ENCODE measurements at places on chromosomes 5 and 9.
A peak's percentile ranks its signal among the peaks of the same experiment; 100 is the strongest.

- DNase-seq, result no peak
These were observed 354.2 kb downstream of the ARL15 start for GRCh38 chr5:53956196-53956595.

- no peak for DNase-seq
These were observed 419.4 kb upstream of the PTGER4 start for GRCh38 chr5:40260361-40260760.

- no peak for DNase-seq
These were observed 194 bp upstream of the RXFP3 start for GRCh38 chr5:33936004-33936380.

DNA sequence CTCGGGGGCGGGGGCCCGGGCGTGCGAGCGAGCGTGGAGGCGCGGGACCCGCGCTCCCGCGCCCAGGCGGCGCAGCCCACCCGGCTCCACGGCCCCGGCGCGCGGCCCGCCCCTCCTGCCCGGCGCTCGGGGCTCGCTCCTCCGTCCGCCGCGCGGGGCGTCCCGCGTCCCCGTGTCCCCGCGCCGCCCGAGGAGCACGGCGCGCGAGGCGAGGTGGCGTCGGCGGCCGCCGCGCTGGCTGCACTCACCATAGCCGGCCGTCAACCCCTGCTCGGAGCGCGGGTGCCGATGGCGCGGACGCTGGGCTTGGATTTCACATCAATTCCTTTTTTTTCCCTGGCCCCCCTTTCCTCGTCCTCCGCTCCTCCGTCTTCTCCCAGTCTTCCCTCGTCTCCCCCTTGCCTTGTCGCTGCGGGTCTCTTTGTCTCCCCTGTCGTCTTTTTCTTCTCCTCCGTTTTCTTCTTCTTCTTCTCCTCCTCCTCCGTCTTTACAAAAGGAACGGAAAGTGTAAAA lies 494 bp downstream of the PTCH1 start:
- no peak for DNase-seq

DNA sequence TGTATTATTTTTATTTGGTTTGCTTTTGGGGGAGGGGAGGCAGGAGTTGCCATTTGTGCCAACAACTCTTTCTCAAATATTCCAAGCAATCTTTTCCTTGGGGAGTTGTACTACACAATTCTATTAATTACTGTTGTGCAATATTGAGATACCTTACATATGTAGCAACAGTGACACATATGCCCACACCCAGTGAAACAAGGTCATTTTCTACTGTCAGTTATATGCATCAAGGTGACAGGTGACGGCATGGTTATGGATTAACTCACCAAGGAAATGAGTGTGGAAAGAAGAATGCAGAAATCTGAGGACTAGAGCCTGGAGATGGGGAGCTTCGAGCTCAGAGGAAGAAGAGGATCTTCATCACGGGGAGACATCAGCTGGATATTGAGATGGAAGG lies 17.9 kb upstream of the MSMP start:
- DNase-seq, result no peak

DNA sequence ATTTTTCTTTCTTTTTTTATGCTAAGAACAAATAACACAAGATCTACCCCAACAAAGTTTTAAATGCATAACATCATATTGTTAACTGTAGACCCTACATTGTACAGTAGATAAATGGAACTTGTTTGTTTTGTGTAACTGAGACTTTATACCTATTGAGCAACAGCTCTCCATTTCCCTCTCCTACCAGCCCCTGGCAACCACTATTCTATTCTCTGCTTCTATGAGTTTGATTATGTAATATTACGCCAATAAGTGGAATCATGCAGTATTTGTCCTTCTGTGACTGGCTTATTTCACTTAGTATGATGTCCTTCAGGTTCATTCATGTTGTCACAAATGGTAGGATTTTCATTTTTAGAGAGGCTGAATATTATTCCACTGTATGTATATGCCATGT lies 308.2 kb upstream of the PRR16 start:
- no peak for DNase-seq

GRCh38 chr9:126150411-126151030 lies 176.1 kb upstream of the MVB12B start:
- no peak for DNase-seq

DNA sequence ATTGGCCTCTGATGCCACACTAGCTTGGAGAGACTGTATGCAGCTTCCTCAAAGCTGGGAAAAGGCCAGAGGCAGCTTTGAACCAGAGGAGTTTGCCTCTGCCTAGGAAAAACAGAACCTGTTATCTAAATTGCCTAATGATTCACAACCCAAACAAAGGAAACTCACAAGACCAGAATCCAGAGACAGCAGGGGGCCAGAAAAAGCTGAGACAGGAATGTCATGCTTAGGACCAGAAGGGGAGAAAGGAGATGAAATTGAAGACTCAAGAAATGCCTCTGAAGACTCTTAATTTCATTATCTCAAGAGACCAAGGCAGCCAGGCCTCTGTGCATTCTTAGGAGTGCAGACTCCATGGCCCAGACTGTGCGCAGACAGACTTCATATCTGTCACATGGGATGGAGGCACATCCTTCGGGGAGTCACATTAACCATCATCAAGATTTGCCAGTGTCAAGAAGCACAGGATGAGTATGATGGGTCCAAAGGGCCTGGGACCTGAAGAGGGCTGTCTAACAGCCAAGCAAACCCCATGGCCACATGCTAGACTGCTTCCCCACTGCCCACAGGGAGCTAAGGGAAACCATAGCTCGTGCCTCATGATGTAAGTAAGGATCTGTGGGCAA lies 57.3 kb downstream of the ARSB start:
- DNase-seq, result peak; percentile 49

DNA sequence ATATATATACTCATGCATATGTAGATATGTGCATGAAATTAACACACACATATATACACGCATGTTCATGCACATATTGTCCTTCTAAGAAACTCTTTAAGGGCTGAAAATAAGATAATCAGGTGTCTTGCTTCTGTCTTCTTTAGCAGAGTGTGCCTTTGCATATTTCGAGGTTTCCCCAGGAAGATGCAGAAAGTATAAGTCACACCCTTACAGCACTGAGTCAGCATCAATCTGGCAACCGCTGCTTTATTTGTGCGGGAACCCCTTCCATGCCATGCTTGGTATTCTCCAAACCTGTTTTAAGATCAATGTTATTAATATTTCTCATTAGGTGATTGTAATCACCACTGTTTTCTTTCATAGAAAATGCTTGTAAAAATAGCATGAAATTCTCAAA lies 557.9 kb downstream of the CAAP1 start:
- DNase-seq, result no peak

GRCh38 chr9:90459321-90459720 lies 183.3 kb downstream of the DIRAS2 start:
- no peak for DNase-seq

DNA sequence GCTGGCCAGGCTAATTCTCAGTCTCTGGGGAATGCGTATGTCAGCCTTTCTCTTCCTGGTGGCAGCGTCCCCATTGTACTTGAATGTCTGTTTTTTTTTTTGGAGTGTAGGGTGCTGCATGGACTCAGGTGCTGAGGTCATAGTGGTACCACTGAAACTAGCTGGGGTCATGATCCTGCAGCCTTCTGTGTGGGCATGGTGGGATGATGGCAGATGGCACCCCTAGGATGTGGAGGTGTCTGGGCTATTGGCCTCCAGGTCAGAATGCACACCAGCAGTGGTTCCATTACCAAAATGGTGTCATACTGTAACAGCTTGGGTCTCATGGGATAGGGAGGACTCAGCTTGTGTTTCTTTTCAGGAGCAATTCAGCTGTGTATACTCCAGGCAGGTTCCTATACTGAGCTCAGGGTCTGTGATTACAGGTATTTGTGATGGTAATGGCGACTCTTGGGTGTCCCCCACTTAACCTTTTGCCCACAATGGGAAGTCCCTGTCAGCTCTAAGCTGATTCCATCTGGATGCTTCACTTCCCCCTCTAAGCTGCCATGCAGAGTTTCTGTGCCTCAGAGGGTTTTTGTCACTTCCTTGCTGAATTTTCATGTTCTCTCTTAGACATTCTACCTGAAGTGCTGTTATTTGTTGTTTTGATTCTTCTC lies 17.9 kb downstream of the HSD17B4 start:
- no peak for DNase-seq

DNA sequence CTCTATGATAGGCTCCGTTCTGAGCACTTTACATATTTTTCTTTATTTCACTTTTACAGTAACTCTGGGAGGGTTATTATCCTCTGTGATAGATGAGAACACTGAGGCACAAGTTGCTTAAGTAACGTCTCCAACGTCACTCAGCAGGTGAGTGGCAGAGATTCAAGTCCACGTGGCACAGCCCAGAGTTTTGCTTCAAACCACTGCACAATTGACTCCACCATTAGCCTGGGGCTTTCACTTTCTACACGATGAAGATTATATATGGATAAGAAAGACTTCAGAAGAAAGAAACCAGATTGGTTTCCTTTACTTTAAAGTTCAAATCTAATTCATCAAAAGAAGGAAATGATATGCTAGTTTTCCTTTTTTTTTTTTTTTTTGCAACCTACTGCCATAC lies 245.9 kb downstream of the SYK start:
- no peak for DNase-seq

GRCh38 chr5:61256474-61256873 lies 75.6 kb upstream of the ZSWIM6 start:
- no peak for DNase-seq

DNA sequence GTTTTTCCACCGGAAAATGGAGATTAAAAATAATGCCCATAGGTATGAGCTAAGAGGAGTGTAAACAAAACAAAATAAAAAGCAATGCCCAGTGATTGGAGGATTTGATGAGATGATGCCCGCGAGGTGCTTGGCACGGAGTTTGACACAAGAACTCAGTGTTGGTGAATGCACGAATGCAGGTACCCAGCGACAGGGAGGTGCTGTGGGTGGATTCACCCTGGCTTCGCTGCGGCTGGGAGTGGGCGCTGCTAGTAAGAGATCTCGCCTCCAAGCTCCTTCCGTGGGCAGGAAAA lies 526 bp upstream of the STXBP1 start:
- DNase-seq, result no peak

DNA sequence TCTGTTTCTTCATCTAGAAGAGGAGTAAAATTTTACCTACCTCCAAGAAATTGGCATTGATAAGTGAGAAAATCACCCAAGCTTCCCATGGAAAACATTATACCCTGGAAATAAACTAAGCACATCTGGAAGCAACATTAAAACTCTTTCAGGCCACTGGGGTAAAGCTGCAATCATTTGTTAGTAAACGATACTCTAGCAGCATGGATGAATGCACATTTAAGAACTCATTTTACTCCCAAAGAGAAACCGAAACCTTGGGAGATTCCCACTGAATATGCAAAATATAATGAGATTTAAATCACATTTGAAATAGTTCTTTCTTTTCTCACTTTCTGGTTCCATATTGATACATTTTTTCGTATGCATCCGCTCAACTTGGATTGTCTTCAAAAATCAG lies 467.5 kb downstream of the EFNA5 start:
- DNase-seq, result no peak

- no peak for DNase-seq
These were observed 1.6 kb downstream of the AFAP1L1 start for GRCh38 chr5:149273237-149273636.

DNA sequence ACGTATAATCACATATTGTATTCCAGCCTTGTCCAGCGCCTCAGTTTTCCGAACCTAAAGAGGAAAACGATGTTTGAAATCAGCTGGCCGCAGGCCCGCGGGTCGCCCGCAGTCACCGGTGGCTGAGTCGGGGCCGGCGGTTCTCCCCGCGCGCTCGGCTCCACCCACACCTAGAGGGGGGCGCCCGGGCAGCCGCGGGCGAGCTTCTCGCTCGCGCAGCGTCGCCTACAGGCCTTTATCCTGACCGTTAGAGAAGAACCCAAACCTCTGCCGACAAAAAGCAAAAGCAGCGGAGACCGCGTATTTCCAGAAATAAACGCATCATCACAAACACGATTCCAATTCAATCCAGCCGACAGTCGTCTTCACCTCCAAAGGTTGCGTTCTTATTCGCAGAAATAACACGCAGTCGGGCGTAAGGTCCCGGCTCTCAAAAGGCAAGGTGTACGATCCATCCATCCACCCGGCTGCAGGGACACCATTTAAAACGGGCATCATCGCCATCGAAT lies 725 bp upstream of the NIPBL start:
- no peak for DNase-seq

- DNase-seq, result no peak
These were observed 16.8 kb downstream of the TXNDC8 start for GRCh38 chr9:110320651-110321445.

GRCh38 chr5:150644058-150644457 lies 3.6 kb downstream of the SYNPO start:
- DNase-seq, result no peak

DNA sequence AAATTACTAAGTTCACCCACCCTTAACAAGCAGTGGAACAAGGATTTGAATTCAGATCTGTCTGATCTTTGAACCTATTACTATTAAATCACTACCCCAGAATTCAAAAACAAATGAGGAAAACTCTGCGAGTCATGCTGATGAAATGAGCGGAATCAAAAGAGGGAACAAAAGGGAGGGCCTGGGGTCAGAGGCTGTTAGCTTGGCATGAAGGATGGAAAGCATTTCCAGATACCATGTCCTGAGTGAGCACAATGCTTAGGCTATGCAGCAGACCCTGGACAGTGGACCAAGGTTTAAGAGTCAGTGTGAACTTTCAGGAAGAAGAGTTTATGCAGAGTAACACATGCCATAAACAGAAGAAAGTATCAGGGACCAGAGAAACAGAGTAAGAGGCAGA lies 30.5 kb downstream of the GRIA1 start:
- DNase-seq, result no peak

- DNase-seq, result no peak
These were observed 72.7 kb downstream of the EPB41L4B start for GRCh38 chr9:109248133-109248581.

DNA sequence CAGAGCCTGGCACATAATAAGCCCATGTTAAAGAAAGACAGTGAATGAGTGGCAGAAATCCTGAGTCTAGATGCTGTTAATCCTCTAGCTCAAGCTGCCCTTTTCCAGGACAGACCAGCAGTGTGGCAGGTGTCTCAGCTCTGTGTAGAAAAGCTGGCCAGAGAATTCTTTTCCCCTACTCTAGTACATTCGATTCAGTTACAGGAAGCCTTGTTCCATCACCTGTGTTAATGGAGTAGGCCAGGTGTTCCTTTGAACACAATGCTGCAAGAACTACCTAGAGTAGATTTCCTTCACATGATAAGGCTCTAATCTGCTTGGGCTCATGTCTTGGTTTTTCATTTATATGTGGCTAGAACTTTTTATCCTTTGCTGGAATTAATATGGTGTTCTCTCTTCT lies 52.5 kb downstream of the NUP214 start:
- DNase-seq, result no peak

DNA sequence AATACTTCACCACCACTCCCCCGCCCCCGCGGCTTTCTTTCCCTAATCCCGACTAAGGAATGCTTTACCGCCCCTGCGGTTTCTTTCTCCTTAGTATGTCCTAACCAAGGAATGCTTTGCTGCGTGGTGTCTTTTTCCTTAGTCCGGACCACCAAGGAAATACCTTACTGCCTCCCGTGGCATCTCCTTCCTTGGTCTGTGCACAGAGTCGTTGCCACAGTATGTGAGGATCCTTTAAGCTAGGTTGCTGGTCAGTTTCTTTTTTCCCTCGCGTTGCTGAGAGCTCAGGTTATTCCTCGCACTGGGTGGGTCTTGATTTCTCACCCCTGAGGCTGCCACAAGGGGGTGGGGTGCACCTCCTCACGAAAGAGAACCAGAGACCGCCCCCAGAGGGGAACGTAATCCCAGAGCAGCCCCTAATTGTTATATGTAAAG lies 309.4 kb downstream of the NR3C1 start:
- peak; percentile 47 for DNase-seq

GRCh38 chr5:126354858-126355731 lies 68.1 kb upstream of the GRAMD2B start:
- DNase-seq, result no peak

GRCh38 chr9:137454145-137454596 lies 5.0 kb downstream of the NSMF start:
- no peak for DNase-seq

- DNase-seq, result no peak
These were observed 162.7 kb upstream of the NFIL3 start for GRCh38 chr9:91586282-91586681.

Measured in fibroblast of skin of left biceps (primary cell).